OCI-LY7 (cell line): ENCODE measurements at places on chromosomes 12 and 14. TPM values are rescaled to one million over a fixed set of nuclear protein-coding genes. Genes with fewer than 3 reads are reported as not detected.

Gene SLC17A8
- not detected in 2 replicates for total RNA-seq

GRCh38 chr12:100672075-100672592 lies 98.7 kb downstream of the GAS2L3 start:
- DNase-seq: peak; percentile 35

- no peak for DNase-seq
Observed at GRCh38 chr12:57840726-57841125, 5.8 kb downstream of the CTDSP2 start.

DNA sequence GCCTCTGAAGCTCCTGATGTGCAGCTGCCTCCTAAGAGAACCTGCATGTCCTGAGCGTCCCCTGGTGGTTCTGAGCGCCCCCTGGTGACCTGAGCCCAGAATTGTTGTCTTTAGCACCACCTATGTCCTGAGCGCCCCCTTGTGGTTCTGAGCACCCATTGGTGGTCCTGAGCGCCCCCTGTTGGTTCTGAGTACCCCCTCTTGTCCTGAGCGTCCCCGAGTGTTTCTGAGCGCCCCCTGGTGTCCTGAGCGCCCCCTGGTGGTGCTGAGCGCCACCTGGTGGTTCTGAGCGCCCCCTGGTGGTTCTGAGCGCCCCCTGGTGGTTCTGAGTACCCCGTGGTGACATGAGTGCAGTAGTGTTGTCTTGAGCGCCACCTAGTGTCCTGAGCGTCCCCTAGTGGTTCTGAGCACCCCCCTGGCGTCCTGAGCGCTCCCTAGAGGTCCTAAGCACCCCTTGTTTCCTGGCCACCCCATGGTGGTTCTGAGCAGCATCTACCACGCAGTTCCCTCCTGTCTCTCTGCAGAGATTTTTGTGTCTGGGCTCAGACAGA lies 782.5 kb downstream of the TMEM121 start:
- peak; percentile 80 for DNase-seq

DNA sequence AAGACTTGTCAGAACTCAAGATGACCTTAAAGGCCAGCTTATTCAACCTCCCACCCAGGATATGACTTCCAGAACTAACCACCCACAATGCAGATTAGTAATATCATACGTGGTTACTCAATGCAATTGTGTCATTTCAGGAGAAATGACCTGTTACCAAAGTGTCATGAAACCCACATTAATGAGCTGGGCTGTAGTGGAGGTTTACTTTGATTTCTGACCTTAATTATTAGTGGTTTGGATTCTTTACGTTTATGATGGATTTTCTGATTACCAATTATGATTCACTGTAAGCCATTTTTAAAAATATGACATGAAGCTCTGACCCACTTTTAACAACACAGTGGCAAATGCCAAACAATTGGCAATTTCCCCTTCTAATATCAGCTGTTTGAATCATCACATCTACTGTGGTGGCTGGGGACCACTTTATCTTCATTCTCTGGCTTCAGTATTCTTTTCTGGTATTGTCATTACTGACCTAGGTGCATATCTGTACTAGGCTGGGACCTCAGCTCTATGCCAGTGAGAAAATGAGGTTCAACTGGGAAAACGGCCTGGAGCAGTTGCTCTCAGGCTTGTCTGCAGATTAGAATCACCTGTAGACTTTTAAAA lies 223.3 kb downstream of the RGS6 start:
- DNase-seq: no peak

DNA sequence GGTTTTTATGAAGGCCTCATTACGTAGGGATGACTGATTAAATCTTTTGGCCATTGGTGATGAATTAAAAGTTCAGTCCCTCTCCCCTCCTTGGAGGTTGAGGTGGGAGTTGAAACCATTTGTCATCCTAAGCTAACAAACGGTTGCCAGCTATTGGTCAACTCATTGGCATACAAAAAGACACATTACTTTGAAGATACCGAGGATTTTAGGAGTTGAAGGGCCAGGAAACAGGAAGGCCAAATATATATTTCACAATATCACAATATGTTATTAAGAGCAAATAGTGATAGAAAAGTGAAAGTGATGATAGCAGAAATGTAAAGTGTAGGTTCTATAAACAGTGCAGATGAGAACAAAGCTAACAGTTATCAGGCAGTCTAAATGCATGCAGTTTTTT lies 24.4 kb downstream of the RCOR1 start:
- DNase-seq: no peak

- no peak for DNase-seq
Observed at GRCh38 chr12:1351926-1352325, 242.5 kb downstream of the FBXL14 start.

- no peak for DNase-seq
Observed at GRCh38 chr14:105884808-105885281, 358.5 kb downstream of the TMEM121 start.

Gene CPNE6
- total RNA-seq: not detected in 2 replicates

DNA sequence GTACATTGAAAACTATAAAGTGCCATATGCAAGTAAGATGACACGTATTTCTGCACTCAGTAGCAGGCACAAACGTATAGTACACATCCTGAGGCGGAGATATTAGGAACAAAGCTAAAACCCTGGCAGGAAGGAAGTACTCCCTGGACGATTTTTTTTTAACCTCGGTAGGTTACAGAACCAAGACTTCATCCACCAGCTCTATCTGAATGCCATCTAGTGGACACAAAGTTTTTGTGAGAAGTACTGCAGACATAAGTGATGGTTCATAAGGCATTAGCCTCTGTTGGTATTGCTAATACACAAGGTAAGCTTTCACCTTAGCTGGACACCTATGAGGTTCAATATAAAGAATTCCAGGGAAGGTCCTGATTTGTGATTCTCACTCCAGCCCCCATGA lies 83.0 kb upstream of the CCDC196 start:
- peak; percentile 34 for DNase-seq

Gene TOGARAM1
- 11.6 and 14.2 TPM in 2 replicates for total RNA-seq

- peak; percentile 15 for DNase-seq
Observed at GRCh38 chr12:64452559-64453329, 824 bp downstream of the TBK1 start.

DNA sequence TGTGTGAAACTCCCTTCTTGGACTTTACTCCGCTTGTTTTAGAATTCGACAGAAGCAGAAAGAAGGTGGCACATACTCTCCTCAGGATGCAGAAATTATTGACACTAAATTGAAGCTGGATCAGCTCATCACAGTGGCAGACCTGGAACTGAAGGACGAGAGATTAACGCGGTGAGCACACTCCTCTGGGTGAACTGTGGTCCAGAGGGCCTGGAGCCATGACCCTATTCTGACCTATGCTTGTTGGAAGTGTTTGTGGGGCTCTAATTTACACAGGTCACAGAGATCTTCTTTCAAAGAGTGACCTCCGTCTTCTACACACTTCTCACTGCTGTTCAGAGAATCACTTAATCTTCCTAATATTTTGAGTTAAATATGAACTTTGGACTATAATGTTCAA lies 72.5 kb upstream of the MYF6 start:
- no peak for DNase-seq

DNA sequence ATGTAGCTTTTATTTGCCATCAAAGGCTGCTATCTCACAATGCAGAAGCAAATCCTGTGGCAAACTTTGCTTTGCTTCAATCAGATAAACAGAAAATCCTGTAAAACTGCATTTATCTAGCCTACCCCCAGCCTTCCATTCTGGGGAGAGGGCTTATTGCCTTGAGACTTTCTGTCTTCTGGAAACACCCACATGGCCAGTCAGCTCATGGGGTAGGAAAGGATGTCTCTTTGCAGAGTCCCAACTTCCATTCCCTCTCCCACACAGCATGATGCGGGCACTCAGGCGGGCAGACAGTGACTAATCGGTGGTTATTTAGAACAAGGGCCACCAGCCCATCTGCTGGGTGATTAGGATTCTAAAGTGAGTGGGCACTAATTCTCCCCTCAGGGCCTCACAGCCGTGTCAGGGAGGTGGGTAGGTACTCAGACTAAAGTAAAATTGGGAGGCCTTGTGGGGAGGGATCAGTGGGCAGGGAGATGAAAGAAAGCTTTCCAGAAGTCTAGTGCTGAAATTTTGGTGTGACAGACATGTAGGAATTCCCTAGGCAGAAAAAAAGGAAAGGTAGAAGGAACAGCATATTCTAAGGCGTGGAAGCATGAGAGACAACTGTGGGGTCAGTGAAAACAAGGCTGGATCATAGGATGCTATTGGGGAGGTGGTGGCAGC lies 720.5 kb downstream of the VRK1 start:
- DNase-seq: no peak

- DNase-seq: no peak
Observed at GRCh38 chr12:113835896-113836295, 130.2 kb downstream of the RBM19 start.

Gene DACT1
- total RNA-seq: not detected in 2 replicates

DNA sequence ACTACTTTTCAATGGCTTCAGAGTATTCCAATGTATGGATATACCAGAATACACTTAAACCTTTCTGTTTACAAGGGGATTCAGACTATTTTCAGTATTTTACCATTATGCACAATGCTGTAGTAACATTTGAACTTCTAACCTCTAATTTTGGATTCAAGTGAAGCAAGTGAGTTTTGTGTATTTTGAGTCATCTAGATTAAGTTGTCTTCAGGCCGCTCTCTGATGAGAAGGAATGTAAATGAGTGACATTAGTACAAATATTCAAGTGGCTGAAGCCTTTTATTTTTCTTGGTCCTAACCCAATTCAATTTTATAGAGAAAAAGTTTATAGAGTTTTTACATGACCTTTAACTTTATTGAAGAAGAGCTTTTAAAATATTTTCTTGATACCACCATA lies 125.6 kb downstream of the PDE3A start:
- no peak for DNase-seq
